ENCODE measurements at places on chromosomes 2 and 18.

DNA sequence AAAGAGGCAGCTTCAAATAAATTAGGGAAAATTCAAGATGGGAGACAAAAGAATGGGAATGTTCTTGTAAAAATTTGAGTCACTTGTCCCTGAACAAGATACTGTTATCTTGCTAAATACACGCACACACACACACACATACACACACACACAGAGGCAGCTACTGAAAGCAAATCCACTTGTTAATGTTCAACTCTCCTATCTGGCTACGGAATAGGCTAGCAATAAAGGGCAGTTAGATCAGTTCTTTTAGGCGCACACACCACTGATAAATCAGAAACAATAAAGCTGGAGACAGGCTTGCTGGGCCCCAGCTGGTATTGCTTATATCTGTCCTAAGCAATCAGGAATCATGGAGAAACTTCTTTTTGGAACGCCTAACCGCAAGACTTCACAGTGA is 461.6 kb downstream of the BCL11A start:
- DNase-seq: no peak

DNA sequence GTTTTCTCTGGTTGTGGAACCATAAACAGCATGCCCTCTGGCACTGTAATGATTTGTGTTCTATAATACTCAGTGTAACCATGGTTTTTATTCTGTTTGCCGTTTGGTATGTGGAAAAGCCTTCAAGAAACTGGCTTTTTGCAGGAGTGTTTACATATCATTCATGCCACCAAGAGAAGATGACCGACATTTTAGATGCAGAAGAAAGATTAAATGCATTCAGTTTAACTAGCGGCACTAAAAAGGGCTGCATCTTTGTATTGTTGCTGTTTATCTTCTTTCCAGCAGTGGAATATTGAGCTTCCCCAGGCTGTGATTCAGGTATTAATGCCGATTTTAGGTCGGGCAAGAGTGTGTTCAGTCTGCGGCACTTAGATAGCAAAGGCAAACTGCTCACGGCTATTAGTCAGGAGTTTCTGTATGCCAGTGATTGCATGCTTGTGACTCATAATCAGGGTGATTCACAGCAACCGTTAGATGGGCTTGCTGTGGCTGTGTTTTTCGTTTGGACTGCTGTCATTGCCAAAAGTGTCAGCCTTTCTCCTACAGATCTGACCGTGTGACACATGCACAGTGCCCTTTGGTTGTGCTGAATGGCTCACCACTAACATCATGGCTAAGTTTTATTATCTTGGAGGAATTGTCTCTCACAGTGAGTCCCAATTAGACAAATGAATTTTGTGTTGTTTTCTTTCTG is 479.7 kb downstream of the PARD3B start:
- no peak for DNase-seq

DNA sequence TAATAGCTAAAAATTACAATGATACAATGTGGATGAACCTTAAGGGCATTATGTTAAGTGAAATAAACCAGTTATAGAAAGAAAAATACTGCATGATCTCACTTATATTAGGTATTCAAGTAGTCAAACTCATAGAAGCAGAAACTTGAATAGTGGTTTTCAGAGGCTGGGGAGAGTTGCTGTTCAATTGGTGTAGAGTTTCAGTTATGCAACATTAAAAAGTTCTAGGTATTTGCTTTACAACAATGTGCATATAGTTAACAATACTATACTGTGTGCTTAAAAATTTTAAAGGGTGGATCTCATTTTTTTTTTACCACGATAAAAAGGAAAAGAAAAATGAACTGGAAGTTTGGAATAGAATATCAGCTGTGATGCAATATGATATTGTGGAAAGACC is 479.1 kb downstream of the SPAG16 start:
- no peak for DNase-seq

- no peak for DNase-seq
These were observed 29.7 kb downstream of the NUP35 start for GRCh38 chr2:183153967-183154366.

- no peak for DNase-seq
These were observed 60.7 kb upstream of the ITGA4 start for GRCh38 chr2:181396256-181397123.

GRCh38 chr18:79197531-79197930 is 128.3 kb downstream of the ATP9B start:
- DNase-seq: no peak

GRCh38 chr2:45070113-45070652 is 60.9 kb upstream of the SIX2 start:
- DNase-seq: no peak

- DNase-seq: peak; percentile 5
These were observed 683 bp downstream of the MBOAT2 start for GRCh38 chr2:9002637-9003365.

- no peak for DNase-seq
These were observed 1.7 kb downstream of the HOXD8 start for GRCh38 chr2:176130957-176131847.

DNA sequence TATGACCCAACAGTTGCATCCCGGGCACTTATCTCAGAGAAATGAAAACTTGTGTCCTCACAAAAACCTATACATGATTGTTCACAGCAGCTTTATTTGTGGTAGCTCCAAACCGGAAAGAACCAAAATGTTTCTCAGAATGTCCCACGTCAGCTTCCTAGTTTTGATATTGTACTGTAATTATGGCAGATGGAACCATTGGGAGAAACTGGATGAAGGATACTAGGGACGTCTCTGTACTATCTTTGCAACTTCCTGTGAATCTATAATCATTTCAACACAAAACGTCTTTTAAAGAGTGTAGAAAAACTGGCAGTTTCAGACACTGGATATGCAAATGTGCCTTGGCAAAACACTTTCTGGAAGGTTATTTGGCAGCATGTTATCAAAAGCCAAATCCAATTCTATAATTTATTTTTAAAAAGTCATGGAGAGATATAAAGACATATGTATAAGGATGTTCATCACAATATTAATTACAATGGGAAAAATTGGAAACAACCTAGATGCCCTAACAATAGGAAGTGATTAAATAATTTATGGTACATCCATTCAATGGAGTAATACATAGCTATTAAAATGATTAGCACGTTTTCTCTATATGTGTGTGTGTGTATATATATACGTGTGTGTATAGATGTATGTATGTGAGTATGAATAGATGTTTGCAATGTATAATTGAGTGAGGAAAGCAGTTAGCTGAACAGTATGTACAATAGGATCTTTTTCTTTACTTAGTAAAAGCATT is 9.8 kb downstream of the SAG start:
- no peak for DNase-seq

DNA sequence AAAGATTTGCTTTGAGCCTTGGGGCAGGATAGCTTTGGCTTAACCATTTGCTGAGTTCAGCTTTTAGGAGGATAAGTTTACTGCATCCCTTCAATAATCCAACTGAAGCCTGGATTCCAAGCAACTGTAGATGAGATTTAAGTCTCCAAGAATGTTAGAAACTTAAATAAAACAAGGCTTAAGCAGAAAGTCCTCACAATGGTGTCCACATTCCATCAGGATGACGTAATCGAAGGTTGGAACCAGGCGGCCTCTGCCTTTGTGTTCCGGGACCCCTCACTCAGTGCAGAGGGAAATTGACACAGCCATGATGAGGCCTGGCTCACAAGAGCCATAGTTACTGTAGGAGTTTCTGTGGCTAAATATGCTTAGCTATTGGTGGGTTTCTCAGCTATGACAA is 260.4 kb downstream of the LPIN1 start:
- DNase-seq: no peak

DNA sequence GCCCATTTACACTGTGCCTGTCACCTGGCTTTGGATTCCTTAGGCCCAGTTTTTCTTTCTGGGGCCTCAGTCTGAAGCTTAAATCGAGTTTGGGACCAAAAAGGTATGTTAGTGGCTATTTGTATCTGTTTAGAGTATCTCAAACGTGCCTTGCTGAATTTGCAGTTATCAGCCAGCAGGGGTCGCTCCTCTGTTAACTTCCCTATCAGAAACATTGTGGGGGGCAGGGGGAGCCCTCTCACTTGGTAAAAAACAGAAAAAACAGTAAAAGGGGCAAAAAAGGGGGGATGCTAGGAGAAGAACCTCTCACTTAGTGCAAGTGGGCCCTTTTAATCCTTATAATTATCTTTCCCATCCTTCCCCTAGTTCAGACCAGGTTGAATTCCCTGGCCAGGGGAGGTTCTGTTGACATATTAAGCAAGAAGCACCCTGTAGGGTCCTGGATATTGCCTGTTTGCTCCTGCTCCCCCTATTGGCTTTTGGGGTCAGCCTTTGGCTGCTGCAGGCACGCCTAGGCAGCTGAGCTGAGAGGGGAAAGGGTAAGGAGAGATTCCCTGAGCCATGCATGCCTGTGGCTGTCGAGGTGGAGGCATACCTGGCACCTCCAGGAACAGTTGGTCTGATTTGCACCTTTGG is 8.8 kb upstream of the IFIH1 start:
- DNase-seq: no peak
